Heart right ventricle (tissue), 16 donors: ENCODE measurements at places on chromosomes 2 and 18. TPM values are rescaled to one million over a fixed set of nuclear protein-coding genes. Genes with fewer than 3 reads are reported as not detected.
A peak's percentile ranks its signal among the peaks of the same experiment; 100 is the strongest.

- no peak for DNase-seq
Observed at GRCh38 chr2:53181759-53182158, 585.8 kb upstream of the CHAC2 start.

DNA sequence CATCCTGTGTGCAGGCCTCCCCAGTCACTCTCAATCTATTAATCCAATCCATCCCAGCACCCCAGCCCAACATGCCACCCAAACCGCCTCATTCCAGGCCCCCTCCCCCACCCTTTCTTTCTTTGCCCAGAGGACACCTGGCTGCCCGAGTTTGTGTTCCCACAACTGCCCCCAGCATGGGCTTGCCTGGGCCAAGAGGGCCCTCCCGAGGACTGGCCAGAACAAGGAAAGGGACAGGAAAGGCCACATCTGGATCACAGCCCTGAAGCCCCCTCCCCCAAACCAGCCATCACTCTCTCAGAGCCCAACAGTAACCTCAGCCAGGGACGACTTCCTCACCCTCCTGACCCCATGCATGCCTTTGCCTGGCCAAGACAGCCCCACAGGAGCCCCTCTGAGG lies 1.2 kb downstream of the TNS1 start:
- DNase-seq, result no peak

DNA sequence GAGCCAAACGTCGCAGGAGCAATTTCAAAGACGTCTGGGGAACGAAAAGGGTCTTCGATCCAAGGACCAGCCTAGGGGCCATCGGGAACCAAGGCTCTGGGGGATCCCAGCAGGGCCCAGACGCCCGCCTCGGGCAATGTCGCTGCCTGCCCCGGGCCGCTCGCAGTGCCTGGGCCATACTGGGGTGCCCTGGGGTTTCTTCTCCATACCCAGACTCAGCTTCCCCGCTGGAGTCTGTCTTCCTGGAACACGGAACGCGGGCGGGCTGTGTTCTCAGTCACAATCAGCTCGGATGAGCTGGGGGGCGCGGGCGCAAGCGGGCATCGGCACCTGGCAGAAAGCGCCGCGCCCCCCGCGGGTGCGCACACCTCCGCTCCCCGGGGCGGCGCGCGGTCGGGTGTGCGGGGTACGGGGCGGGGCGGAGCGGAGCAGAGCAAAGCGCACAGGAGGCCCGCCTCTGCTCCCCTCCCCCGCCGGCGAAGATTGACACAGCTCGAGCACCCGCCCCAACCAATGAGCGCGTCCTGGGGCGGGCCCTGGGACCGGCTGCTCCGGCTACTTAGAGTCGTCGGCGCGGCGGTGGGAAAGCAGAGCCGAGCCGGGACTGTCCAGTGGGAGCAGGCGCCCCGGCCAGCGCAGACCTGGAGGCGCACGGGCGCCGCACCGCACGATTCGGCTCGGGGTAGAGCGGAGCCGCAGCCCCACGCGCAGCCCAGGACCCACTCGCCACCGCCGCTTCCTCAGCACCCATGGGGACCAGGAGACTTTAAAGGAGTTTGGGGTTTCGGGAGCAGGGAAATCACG lies at the start of gene LRATD1:
Gene LRATD1, plus strand, starts transcription at position 585 of the 804 bp plus-strand sequence. CDS start 1,263 bp downstream, outside the sequence.
- peak; percentile 85 for DNase-seq

Gene AQP4
- polyA plus RNA-seq, result 0.07 TPM

Gene LOXHD1
- 0.19 TPM for polyA plus RNA-seq

- DNase-seq, result peak; percentile 80
Observed at GRCh38 chr2:235135990-235136561, 184.3 kb downstream of the SH3BP4 start.

- peak; percentile 4 for DNase-seq
Observed at GRCh38 chr2:71603311-71603811, 150.0 kb downstream of the DYSF start.

Gene TFPI
- polyA plus RNA-seq, result 32.0 TPM

DNA sequence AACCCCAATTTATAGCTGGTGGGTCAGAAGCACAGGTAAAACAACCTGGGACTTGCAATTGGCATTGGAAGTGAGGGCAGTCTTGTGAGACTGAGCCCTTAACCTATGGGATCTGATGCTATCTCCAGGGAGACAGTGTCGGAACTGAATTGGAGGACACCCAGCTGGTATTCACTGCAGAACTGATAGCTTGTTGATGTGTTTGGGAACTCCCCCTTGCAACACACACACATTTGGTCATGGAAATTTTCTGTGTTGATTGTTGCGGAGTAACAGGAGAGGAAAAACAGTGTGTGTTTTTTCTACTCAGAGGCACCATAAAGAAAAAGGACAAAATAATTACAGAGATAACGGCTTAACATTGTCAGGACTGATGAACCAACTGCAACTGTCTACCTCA lies 16.1 kb downstream of the TPGS2 start:
- DNase-seq, result no peak

Gene SLC9A4
- polyA plus RNA-seq, result not detected

DNA sequence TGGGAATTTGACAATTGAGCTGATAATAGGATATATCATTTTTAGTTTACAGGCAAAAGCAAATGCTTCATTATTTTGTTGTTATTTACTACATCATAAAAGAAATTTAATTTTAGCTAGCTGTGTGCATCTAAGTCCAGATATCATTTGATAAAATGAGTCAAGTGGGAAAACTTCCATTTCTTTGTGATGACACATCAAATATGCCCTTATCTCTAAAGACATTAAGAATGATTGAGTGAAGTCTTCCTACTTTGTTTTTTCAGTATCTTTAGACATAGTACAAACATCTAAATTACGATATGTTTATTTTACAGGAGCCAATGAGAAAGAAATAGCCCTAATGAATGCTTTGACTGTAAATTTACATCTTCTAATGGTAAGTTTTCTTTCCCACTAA lies 77.0 kb downstream of the KYNU start:
- DNase-seq, result no peak

Gene REG1B
- not detected for polyA plus RNA-seq

DNA sequence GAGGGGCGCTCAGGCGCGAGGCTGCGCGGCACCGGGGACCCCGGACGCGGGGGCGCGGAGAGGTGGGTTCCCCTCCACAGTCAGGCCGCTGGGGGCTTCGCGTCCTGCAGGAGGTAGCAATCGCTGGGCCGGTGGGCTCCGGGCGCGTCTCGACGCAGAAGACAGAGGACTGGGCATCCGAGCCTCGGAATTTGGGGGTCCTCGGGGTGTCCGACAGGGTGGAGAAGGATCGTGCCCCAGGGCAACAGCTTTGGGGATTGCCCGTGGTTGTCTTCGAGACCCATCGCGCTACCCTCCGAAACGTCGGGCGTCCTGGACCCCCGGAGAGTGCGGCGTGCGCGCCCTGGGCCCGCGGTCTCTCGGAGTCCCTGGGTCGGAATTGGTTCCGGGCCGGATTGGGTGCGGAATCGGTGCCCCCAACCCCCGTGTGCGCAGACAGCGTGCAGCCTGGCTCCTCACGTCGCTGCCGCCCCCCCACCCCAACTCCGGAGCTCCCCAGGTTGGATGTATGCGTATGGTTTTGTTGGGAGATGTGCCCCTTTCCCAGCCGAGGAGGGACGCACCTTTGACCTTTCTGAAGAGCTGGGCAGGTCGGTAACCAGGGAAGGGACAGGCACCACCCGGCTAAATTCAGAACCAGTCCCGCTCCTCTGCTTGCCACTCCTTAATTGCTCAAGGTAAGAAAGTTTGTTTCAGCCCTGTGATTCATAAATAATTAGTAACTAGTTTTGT lies 750 bp downstream of the NPAS2 start:
- DNase-seq, result peak; percentile 29

GRCh38 chr2:9700109-9700495 lies 69.3 kb upstream of the YWHAQ start:
- no peak for DNase-seq

- DNase-seq, result no peak
Observed at GRCh38 chr2:205561441-205561840, 120.9 kb upstream of the NRP2 start.

Gene VWC2L
- not detected for polyA plus RNA-seq

GRCh38 chr2:28588292-28588670 lies 92.4 kb downstream of the PLB1 start:
- no peak for DNase-seq

GRCh38 chr18:70368903-70369302 lies 80.1 kb downstream of the SOCS6 start:
- no peak for DNase-seq

DNA sequence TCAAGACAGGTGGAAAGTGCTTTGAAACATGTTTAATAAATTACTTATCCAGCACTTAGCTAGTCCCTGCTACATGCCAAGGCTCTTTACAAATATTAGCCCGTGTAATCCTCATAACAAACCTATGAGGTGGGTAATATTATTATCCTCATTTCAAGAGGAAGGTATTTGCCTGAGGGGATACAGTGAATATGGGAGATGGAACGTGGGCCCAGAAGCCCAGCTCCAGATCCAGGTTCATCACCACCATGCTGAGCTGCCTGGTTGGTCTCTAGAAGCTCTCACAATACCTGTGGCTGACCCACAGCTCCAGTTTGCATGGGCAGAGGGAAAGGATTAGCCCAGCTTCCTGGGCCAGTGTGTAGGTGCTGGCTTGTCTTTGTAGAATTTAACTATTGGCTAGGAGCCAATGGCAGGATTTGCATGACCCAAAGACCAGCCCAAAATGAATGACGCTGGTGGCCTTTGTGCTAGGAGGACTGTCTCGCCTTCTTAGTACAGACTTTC lies 61.6 kb upstream of the ATP8B1 start:
- no peak for DNase-seq

Gene ALK
- polyA plus RNA-seq, result 0.01 TPM

DNA sequence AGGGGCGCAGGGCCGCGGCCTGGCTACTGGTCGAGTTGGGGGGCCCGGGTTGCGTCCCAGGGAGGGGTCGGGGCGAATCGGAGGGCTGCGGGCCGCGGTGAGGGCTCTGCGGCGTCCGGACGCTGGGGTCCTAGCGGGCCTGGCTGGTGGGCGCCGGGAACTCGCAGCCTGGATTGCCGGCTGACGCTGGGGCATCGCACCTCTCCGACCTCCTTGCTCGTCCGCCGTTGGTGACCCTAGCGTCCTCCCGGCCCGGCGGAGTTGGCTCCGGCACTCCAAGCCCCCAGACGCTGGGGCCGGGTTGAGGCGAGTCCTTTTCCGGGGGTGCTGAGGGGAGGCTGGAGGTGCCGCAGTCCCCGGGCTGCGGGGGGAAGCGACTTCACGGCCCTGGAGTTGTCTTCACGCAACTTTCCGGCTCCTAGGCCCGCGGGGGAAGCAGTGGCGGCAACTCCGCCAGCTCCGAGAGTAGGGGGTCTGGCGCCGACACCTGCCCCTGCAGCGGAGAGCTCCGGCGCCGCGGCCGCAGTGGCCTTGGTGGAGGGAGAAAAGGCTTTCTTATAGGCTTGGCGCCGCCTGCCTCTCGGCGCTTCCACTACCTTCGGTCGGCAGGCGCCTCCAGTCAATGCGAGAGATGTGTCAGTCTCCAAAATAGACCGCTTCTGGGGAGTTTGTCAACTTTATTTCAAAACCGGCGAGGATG lies 70.3 kb downstream of the HAUS1 start:
- no peak for DNase-seq

DNA sequence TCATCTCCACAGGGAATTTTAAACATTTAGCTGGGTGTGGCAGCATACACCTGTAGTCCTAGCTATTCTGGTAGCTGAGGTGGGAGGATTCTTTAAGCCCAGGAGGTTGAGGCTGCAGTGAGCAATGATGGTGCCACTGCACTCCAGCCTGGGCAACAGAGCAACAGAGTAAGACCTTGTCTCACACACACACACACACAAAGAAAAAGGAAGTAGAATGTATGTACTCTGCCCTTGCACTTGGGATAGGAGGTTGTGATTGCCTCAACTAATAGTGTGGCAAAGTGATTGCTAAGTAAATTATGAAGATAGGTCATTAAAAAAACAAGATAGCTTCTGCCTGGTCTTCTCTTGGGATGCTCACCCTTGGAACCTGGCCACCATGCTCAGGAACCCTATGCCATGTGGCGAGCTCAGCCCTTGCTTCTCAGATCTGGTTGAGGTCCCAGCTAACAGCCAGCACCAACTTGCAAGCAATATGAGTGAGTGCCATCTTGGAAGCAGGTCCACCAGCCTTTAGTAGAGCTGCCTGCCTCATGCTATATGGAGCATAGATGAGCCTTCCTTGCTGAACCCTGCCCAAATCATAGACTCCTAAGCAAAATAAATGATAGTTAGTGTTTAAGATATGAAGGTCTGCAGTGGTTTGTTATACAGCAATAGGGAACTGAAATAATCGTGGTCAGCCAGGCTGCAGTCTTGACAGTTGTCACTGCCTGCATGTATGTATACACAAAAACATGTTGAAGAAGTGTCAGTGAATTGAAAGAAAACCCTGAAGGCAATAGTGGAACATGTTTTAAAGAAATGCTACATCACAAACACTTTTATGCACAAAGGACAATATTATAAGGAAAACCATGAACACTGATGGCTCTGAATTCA lies 30.1 kb upstream of the PNO1 start:
- DNase-seq, result no peak

DNA sequence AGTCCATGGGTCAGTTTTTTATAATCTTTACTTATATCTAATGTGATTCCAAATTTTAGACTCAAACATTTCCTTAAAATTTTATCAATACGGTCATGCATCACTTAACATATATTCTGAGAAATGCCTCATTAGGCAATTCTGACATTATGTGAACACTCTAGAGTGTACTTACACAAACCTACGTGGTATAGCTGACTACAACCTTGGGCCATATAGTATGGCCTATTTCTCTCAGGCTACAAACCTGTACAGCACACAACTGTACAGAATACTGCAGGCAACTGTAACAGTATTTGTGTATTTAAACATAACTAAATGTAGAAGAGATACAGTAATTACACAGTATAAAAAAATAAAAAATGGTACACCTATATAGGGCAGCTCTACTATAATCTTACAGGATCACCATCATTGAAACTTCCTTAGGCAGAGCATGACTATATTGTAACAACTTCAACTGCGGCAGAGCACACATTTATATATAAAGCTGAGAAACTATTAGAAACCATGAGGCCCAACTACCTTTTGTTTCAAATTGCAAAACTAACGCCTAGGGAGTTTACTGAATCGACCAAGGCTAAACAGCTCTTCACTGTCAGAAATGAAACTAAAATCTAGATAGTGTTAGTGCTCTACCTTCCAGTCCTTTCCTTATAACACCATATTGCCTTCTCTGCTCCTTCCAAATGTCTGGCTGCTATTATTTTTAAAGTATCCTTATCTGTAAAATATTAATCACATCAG lies 6.9 kb downstream of the YES1 start:
- no peak for DNase-seq

GRCh38 chr2:38279201-38279600 lies 97.9 kb downstream of the ATL2 start:
- DNase-seq, result no peak

Gene EXOC6B
- polyA plus RNA-seq, result 20.2 TPM
